Dermis microvascular lymphatic vessel endothelial cell (primary cell): ENCODE measurements at places on chromosomes 3 and 15. TPM values are rescaled to one million over a fixed set of nuclear protein-coding genes. Genes with fewer than 3 reads are reported as not detected.

Gene AGBL1
- not detected in 2 replicates for total RNA-seq

Gene KLHL6
- total RNA-seq: 0.89 and 2.1 TPM in 2 replicates

Gene ZNF80
- total RNA-seq: not detected in 2 replicates

Gene NEK10
- total RNA-seq: 1.3 and 1.9 TPM in 2 replicates

Gene LSG1
- 50.1 and 51.6 TPM in 2 replicates for total RNA-seq

Gene GPR62
- under 0.01 TPM in 1 of 2 replicates, not detected in the other for total RNA-seq

Gene CHRNA3
- under 0.01 TPM in 1 of 2 replicates, not detected in the other for total RNA-seq

Gene MYO5C
- 13.0 TPM in 2 replicates for total RNA-seq
